RKO (cell line): ENCODE measurements at places on chromosomes 11 and 22.

GRCh38 chr22:35044607-35045390 is 21.2 kb upstream of the ISX start:
- no peak for DNase-seq

DNA sequence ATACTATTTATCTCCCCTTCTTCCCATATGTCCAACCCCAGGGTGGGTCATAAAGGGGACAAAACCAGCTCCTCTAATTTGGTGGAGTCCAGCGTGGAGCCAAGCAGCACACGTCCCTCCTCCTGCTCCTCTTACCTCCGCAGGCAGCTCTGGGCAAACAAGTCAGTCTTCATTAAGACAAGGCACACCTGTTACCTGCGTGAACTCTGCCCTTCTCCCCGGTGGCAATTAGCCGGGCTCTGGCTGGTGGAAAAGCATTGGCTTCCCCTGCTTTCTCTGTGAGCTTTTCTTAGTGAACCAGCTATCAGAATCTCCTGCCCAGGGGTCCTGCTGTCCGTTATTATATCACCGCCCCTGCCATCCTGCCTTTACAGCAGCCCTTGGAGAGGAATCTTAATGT is 418.7 kb upstream of the CADM1 start:
- DNase-seq: no peak

- DNase-seq: no peak
These were observed 770 bp downstream of the SLC7A4 start for GRCh38 chr22:21031545-21032036.

DNA sequence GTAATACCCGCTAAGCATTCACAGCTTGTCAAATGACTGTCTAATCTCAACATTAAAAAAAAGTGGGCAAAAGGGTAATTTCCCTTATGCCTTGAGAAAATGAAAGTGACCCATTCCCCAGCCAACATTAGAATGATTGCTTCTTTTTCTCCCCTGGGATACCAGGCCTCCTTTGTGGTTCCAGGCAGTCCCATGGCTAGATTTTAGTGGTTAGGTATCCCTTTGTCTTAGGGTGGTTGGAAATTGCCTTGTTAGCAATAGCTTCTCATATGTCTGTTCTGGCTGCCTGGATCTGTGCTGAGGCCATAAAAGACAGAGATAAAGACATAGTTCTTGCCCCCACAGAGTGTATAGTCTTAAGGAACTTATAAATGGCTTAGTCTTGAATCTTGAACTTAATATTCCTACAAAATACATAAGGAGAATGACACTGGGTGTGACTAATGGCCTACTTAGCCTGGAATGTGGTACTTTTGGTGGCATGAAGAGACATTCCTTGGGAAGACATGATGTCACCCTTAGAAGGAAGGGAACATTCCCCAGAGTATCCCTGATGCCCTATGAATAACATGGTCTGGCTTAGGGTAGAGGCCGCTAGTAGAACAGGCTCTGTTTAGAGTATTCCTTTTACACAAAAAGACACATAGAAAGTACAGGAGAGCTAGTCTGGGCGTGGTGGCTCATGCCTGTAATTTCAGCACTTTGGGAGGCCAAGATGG is 90.3 kb downstream of the ZBTB16 start:
- no peak for DNase-seq

GRCh38 chr22:20970939-20971657 is 4.0 kb downstream of the AIFM3 start:
- no peak for DNase-seq
